ENCODE measurements at places on chromosomes 1 and 21.

DNA sequence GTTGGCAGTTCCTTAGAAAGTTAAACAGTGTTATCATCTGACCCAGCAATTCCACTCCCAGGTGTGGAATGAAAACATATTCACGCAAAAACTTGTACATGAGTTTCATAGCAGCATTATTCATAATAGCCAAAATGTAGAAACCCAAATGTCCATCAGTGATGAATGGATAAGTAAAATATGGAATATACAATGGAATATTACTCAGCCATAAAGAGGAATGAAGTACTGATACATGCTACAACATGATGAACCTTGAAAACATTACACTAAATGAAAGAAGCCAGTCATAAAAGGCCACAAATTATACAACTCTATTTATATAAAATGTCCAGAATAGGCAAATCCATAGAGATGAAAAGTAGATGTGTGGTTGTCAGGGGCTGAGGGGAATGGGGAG, 53.5 kb downstream of the RRAGC start:
- DNase-seq, result no peak

DNA sequence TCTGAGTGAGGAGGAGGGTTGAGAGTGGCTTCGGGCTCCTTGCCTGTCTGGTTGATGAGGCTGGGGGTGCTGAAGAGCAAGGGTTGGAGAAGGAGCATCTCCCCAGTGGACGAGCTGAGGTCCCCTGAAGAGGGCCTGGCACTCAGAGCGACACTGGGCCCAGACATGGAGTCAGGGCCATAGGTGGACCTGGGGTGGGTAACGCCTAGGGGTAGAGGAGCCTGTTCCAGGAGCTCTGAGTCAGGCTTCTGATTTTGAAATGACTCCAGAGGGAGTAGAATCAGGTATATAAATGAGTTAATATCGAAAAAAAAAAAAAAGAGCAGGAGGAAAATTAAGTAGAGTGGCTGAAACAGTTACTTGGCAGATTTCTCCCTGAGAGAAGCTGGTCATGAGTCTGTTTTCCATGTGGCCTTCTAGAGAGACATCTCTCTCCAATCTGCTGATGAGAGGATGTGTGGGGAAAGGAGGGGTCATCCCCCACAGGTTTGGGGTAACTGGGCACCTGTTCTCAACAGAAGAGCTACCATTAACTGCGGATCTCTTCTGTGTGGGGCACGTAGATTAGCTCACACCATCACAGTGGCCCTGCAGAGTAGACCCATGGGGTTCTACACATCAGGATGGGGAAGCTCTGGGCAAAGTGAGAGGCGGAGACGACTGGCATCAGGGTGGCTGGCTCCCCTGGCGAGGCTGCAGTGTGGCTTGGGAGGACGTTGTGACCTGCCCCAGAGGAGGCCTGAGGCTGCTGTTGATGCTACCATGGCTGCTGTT, 115.5 kb downstream of the DHRS3 start:
- no peak for DNase-seq

- DNase-seq, result no peak
Observed at GRCh38 chr1:31714442-31715086, 10.7 kb upstream of the COL16A1 start.

DNA sequence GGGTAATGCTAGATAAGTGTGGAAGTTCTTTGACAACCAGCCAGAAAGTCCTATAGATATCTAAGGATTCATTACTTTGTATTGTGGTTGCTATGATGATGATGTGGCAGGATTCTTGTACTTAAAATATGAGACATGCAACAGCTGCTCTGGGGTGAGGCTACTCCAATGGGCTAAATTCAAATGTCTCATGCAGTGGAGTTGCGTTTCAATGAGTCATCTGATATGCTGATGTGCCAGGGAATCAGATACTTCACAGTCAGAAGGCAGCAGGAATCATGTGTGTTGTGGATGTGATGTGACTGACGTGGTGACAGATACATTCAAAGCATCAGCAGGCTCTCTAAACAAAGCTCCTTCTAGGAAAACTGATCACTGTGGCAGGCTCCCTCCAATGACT, 66.5 kb downstream of the TSEN15 start:
- no peak for DNase-seq

DNA sequence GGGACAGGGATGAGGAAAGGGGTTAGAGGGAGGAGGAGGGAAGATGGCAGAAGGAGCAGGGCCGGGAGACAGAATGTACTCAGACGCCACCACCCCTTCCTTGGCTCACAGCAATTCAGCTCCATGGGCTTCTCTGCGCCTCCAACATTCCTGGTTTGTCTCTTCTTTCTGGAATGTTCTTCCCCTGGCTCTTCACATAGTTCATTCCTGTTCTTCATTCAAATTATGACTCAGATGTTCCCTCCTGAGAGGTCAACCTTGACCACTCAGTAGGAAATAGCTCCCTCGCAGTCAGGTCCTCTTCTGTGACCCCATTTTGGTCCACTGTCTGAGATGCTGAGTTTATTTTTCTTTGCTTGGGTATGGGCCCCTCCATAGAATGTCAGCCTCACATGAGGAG, 203.2 kb downstream of the C1orf94 start:
- no peak for DNase-seq

DNA sequence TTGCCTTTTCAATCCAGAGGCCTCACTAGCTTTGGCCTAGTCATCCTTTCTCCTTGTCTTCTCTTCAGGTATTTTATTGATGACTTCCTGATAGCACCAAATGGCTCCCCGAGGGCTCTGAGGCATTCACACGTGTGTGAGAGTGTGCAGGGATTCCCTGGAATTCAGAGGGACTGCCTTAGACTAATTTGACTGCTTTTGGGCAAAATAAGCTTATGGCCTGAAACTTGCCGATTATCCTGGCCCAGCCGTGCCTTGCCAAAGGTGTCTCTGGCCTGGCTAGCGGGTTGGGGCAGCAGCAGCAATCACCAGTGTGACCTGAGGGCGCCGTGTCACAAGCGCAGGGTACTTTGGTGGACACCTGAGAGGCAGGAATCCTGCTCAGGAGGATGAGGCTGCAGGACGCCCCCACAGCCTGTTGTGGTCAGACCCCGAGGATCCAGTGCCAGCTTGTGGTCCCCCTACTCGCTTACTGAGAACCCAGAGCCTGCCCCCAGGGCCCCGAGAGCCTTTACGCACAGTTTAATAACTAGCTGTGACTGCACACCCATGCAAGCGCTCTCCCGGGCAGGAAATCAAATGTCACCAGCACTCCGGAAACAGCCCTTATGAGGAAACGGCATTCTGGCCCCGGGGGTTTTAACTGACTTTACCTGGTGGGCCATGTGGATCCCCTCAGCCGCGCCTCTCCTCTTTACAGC, 62.8 kb upstream of the PDE9A start:
- no peak for DNase-seq

- no peak for DNase-seq
Observed at GRCh38 chr1:160137216-160137862, 14.1 kb upstream of the ATP1A4 start.

GRCh38 chr1:95753382-95754016, 519.5 kb downstream of the RWDD3 start:
- DNase-seq, result no peak

- no peak for DNase-seq
Observed at GRCh38 chr1:156775799-156776198, 8.5 kb downstream of the PRCC start.

DNA sequence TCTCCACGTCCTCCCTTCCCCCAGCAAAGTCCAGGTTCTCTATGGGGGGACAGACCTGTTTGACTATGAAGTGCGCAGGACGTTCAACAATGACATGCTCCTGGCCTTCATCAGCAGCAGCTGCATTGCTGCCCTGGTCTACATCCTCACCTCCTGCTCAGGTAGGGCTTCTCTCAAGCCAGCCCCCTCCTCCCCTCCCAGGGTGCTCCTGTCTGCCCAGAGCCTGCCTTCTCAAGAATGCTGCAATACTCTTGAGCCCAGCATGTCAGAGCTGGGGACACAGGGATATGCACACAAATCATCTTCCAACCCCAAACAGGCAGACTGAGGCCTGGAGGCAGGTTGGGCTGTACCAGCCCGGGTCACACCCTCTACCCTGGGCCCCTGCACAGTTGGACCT, 35.4 kb downstream of the DISP3 start:
- DNase-seq, result no peak

DNA sequence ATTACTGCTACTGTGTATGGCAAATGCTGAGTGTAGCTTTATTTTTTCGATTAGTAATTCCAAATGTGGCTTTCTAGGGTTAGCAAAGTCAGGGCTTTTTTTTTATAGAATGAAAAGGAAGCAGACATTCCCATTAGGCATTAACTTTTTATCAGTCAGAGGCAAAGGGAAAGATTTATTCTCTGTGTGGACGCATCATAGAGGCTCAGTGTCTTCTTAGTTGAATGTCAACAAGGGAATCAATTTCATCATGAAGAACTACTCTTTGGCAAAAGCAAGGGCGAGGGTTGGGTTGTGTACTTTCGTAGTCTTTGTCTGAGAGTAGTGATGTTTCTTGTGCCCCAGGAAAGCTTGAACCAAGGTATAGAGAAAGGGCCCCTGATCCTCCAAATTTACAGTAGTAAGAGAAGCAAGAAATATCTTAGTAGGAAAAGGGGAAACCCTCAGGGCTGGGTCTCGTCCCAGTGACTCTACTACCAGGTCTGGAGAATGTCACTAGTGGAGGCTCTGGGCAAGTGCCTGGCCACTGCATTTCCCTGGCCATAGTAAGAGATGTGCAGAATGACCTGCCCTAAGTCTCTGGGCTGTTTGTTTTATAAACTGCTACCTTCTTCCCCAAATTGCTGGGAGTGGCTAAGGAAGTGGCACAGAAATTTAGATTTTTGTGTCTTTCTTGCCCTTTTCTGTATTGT, 30.0 kb upstream of the MACF1 start:
- DNase-seq, result no peak

DNA sequence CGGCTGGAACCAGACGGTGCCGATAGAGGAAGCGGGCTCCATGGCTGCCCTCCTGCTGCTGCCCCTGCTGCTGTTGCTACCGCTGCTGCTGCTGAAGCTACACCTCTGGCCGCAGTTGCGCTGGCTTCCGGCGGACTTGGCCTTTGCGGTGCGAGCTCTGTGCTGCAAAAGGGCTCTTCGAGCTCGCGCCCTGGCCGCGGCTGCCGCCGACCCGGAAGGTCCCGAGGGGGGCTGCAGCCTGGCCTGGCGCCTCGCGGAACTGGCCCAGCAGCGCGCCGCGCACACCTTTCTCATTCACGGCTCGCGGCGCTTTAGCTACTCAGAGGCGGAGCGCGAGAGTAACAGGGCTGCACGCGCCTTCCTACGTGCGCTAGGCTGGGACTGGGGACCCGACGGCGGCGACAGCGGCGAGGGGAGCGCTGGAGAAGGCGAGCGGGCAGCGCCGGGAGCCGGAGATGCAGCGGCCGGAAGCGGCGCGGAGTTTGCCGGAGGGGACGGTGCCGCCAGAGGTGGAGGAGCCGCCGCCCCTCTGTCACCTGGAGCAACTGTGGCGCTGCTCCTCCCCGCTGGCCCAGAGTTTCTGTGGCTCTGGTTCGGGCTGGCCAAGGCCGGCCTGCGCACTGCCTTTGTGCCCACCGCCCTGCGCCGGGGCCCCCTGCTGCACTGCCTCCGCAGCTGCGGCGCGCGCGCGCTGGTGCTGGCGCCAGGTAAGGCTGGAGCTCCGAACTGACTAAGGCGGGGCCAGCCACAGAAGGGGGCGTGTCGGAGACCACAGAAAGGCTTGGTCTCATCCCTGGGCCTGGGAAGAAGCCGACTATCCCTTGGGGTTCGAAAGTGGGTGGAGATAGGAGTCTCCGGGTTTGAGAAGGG, 486 bp downstream of the SLC27A3 start:
- DNase-seq, result no peak
